ENCODE measurements at places on chromosomes 7 and 10. TPM values are rescaled to one million over a fixed set of nuclear protein-coding genes. Genes with fewer than 3 reads are reported as not detected.

DNA sequence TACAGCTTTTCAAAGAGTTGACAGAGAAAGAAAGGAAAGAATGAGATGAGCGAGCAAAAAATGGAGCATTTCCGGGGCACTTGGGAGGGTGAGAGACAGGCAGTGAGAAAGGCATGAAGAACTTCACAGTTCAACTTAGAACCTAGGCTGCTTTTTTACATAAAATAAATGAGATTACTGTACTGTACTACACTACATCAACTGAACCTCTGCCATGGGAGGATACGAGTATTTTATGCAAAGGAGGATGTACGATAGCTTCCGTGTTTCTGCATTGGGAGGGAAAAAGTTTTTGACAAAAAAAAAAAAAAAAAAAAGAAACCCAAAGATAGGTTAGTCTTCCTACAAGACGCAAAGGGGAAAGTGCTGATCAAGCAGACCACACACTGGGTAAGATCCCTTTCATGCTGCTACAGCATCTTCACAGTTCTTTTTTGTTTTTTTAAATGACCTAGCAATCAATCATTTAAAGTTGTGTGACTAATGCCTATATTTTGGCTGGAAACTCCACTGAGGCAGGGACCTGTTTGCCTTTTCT, 88.0 kb downstream of the RAPGEF5 start:
- no peak for DNase-seq

Gene INA
- total RNA-seq: not detected

DNA sequence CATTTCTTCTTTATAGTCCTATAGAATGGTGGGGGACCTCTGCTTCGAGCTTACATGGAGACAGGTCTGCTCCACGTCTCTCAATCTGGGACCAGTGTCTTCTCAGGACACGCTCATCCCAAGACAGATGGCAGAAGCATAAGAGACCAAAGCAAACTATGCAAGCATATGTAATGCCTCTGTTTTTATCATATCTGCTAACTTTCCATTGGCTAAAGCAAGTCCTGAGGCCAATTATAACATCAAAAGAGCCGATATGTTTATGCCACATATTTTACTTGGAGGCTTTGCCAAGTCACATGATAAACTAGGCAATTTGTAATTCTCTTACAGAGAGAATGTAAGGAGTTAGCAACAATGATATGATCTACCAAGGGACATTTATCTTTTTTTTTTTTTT, 102.6 kb upstream of the NRBF2 start:
- DNase-seq: no peak

Gene C7orf57
- not detected for total RNA-seq

GRCh38 chr10:114038819-114039218, 4.8 kb upstream of the ADRB1 start:
- DNase-seq: no peak

Data from left ventricle myocardium superior (tissue), 1 donor.